ENCODE measurements at places on chromosomes 11 and 22.

DNA sequence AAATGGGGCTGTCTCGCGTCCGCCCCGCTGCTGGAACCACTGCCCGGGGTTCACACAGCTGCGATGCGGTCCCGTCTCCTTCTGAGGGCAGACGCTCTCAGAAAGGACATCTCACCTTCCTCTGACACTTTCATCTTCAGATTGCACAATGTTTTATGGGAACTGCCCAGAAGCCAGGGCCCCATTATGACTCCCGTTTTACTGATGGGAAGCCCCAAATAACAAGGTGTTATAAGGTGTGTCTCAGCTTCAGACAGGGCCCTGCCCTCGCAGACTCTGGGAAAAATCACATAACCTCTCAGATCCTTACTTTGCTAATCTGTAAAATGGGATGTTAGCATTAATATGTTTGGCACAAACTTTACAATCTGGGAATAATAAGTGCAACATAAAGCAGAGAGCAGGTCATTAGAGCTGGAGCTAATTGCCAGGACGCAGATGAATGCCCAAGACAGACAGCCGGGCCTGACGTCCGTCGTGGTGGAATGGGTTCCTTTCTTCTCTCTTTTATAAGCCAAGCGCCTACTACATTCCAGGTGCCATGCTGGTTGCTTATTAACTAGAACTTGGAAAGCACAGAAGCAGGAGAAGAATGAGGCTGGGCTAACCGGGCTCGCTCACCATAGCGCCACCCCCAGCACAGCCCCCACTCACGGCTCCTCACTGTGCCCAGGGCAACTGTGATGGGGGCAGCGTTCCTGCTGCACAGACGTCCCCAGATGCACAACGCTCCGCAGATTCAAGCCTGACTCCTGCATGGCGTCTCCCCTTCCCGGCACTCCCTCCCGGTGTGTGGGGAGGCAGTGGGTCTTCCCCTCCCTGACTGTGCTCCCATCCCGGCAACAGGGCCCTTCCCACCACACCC, 43.8 kb downstream of the TRMU start:
- no peak for DNase-seq

GRCh38 chr11:24642648-24643047, 145.8 kb downstream of the LUZP2 start:
- DNase-seq: no peak

DNA sequence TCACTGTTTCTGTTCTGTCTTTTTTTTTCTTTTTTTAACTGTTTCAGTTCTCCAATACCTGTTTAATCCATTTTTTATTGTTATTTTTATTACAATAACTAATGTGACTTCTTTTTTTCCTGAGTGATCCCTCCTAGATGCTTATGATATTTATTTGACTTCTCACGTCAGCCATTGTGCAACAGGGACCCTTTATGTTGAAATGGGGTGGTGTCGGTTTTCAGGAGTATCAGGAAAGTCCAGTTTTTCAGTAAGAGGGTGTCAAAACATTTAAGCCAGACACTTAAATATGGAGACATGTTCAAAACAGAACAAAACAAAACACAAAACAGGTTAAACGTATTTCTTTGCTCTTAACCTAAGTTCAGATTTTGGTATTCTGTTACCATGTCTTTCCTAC, 418.8 kb downstream of the DYNC2H1 start:
- no peak for DNase-seq

DNA sequence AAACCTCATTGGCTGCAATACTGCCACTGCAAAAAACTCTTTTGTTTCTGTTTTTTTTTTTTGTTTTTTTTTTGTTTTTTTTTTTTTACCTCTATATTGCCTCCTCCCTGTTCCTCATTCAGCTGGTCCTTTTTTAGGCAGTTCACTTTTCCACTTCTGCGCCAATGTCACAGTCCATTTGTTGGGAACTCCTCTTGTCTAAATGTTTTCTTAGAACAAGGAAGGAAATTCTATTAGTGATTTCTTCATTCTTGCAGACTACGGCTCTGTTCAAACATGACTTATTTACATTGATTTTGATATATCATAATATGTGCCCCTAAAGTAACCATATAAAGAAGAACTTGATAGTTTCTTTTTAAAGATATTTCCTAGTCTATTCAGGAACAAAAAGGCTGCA, 2.9 kb downstream of the FAM118B start:
- no peak for DNase-seq

GRCh38 chr11:124865902-124866851, 945 bp downstream of the ROBO3 start:
- DNase-seq: peak; percentile 57

- no peak for DNase-seq
Observed at GRCh38 chr11:93219440-93219839, 21.6 kb upstream of the SLC36A4 start.

DNA sequence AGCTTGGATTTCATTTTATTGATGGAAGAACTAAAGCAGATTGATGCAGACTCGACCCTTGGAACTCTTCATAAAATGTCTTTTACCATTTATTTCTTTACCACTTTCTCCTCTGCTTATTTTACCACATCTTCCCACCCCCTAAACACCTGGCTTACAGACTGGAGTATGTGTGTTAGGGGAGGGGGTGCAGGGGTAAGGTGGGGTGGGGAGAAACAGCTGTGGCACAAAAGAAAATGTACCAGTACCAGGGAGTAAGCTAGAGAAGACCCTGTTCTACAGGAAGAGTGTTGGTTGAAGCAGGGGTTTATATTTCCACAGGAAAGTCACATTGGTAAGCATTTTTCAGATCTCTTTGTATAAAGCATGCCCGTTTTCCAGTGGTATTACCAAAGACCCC, 312.7 kb upstream of the MTNR1B start:
- DNase-seq: no peak

DNA sequence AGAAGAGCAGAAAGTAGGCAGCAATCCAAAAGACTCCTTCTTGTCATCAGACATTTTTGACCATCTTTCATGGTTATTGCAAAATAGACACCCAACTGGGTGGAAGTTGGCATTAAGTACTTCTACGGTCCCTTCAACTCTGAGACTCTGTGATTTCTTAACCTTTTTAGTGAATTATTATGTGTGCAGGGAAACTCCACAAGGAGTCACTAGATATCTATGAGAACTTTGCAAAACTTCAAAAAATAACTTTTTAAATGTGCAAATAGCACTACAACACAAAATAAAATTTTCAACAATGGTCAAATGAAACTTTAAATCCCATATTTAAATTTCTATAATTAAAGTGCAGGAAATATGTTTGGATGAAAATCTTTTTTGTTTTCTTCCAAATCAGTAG, 88.7 kb downstream of the SLC17A6 start:
- DNase-seq: no peak

DNA sequence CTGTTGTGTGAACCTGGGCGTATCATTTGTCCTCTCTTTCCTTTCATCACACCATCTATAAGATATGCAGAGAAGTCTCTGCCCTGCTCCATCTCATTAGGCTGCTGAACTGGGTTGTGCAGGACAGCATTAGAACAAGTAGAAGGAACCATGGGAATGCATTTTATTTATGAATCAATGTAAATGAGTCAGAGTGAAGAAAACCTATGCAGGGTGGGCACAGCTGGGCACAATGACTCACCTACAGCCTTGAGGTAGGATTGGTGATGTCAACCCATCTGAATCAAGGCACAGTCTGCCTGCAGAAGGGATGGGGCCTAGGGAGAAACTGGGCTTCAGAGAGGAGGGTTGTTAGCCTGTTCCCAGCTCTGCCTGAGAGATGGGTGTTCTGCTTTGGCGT, 123.4 kb downstream of the CSNK2A3 start:
- DNase-seq: no peak

DNA sequence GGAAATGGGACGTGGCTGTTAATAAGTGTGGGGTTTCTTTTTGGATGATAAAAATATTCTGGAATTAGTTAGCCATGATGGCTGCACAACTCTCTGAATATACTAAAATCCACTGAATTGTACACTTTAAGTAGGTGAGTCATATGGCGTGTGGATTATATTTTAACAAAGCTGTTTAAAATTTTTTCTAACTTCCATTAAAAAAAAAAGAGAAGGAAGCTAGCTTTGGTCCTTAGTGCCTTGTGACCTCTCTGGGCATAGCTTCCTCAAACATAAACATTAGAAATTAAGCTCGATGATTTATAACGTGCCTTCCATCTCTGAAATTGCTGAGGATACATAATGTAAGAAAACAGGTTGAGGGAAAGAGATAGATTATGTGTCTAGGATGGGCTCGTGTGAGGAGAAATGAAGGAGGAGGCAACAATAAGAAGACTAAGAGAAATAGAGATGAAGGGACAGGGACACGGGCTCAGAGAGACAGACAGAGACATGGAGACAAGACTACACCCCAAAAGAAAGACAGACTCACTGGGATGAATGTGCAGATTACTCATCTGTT, 20.0 kb downstream of the IRAG1 start:
- DNase-seq: no peak

- peak; percentile 91 for DNase-seq
Observed at GRCh38 chr22:37484480-37485394, 1.4 kb downstream of the MFNG start.

GRCh38 chr11:28773606-28774005, 665.4 kb downstream of the METTL15 start:
- no peak for DNase-seq

- DNase-seq: no peak
Observed at GRCh38 chr11:26287067-26287518, 44.8 kb upstream of the ANO3 start.

- no peak for DNase-seq
Observed at GRCh38 chr22:40621309-40622151, 15.0 kb downstream of the MRTFA start.

- DNase-seq: peak; percentile 81
Observed at GRCh38 chr22:20857838-20858614, 585 bp downstream of the PI4KA start.

DNA sequence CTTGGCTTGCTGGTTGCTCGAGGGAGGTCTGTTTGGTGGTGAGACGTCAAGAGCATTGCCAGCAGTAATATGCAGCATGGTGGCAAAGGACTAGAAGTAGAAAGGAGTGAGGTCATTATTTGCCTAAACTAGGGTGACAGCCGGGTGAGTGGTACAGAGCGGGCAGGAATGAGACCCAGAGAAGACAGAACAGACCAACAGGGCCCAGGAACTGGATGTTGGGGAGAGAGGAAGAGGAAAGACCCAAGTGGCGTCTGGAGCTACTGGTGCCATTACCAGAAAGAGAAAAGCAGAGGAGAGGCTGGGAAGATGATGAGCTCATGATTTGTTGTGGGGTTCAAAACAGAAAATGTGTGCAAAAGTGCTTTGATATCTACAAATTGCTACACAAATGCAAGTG, 158.7 kb downstream of the ENTHD1 start:
- DNase-seq: no peak

GRCh38 chr11:36146437-36146836, 142.8 kb downstream of the COMMD9 start:
- no peak for DNase-seq

DNA sequence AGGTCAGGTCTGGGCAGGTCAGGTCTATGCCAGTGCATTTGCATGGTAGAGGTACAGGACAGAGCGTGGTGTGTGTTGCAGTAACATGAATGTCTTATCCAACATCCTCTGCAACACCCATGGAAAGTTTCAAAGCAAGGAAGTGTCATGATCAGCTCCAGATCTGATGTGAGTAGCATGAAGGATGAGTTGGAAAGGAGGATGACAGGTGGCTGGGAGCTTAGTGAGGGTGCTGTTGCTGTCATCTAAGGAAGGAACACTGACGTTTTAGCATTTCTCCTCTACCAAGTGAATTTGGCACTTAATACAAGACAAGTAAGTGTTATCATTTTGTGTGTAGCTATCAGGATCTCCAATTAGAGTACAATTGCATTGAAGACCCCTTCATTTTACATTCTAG, 65.1 kb downstream of the GRK3 start:
- no peak for DNase-seq

DNA sequence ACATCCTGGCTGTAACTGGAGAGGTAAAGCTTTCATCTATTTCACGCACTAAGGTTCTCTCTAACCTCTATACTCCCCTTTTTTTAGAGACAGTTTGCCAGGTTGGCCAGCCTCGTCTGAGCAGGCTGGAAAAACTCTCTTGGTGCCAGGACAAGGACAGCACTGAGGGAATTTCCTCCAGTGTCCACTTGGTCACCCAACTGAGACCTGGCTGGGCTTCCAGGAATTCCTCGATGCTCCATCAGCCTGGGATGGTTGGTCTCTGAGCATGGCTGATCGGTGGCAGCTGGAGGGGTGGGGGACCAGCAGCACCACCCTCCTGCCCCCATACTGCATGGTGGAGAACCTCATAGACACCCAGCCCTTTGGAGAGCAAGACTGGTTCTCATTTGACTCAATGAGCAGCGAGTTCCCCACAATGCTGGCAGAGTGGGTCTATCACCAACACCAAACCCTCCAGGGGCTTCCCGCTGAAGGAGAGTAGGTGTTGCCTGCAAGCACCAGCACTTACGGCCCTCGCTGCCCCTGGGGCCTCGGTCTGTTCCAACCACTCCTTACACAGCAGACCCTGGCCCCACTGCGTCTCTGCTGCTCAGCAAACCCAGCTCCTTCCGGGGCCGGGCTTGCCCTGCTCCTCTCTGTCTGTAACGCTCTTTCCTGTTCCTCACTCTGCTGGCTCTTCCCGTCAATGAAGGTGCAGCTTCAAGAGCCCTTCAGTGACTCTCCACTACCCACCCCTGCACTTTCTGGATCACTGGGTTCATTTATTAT, 122.2 kb downstream of the ST3GAL4 start:
- DNase-seq: peak; percentile 35

DNA sequence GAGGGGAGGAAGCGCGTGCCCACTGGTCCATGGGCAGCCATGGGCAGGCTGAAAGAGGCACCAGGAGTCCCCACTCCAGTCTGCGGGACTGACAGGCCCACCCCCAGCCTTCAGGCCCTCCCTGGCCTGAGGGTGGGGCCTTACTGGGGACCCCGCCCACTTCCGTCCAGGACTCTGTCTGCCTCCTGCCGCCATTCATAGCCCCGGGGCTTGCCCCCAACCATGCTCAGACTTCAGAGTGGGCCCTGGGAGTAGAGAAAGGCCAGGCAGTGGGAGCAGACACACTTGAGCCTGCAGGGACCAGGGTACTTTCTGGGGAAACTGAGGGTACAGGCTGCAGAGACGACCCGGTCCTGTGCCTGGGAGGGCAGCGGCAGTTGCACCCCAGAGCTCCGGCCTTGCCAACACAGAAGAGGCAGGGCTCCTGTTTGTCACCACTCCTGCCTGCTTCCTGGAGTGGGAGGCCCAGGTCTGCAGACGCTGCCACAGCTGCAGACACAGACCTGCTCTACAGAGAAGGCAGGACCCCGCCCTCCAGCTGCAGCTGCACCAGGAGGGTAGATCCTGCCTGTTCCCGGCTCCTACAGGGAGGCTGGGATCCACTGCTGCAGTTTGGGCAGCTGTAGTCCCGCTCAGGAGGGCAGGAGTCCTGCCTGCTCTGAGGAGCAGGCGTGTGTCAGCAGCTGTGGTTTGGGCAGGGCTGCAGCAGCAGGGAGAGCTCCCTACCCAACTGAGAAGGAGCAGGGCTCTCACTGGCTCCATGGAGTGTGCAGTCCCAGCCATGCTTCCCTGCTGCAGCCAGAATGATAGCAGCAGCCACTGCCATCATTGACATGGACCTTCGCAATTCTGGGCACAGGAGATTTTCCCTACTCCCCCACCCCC, 387.9 kb upstream of the ANO3 start:
- DNase-seq: no peak
